ENCODE measurements at places on chromosomes 1 and 21.

GRCh38 chr1:41333146-41333784 lies 28.0 kb upstream of the FOXO6 start:
- no peak for DNase-seq

DNA sequence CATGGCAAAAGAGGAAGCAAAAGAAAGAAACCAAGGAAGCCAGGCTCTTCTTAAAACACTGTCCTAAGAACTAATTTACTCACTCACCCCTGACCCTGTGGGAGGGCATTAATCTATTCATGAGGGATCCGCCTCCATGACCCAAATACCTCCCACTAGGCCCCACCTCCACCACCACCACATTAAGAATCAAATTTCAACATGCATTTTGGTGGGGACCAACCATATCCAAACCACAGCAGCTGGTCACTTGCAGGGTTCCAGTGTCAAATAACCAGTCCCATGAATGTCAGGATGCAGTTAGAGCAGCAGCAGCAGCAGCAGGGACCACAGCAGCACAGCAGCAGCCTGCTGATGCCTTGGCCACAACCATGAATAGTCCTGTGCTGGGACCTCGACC lies 83.8 kb downstream of the ZC3H11B start:
- DNase-seq: no peak

- no peak for DNase-seq
These were observed 83.4 kb downstream of the IGSF21 start for GRCh38 chr1:18191037-18191436.

GRCh38 chr1:114126261-114127095 lies 27.2 kb downstream of the SYT6 start:
- no peak for DNase-seq

DNA sequence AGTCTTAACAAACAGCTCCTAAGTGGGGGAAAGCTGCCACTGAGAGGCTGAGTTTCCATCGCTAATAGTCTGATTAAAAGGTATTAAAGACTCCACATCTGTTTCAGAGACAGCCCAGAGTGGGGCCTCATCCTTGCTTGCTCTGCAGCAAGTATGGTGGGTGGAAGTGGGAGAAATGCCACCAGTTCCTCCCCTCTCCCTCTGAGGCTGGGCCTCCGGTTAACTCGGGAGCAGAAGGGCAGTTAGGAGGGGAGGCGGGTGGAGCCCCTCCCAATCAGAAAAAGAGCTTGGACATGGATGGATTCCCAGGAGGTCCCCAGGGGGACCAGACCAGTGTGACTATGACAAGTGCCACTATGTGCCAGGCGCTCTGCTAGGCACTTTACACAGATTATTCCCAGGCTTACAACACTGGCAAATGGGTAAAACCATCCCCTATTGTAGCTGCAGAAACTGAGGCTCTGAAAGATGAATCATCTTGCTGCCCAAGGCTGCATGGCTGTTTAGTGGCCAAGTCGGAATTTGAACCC lies 11.4 kb upstream of the ASCL5 start:
- DNase-seq: no peak

GRCh38 chr1:147635342-147635741 lies 35.0 kb downstream of the ACP6 start:
- no peak for DNase-seq

DNA sequence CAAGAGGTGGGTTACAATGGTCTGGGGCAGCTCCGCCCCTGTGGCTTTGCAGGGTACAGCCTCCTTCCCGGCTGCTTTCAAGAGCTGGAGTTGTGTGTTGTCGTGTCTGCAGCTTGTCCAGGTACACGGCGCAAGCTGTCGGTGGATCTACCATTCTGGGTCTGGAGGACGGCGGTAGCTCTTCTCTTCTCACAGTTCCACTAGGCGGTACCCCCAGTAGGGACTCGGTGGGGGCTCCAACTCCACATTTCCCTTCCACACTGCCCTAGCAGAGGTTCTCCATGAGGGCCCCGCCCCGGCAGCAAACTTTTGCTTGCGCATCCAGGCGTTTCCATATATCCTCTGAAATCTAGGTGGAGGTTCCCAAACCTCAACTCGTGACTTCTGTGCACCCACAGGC lies 12.3 kb upstream of the CDCP2 start:
- no peak for DNase-seq

GRCh38 chr1:56265216-56265615 lies 314.1 kb downstream of the PLPP3 start:
- DNase-seq: no peak

- DNase-seq: no peak
These were observed 484.3 kb downstream of the LMO4 start for GRCh38 chr1:87812871-87813577.

DNA sequence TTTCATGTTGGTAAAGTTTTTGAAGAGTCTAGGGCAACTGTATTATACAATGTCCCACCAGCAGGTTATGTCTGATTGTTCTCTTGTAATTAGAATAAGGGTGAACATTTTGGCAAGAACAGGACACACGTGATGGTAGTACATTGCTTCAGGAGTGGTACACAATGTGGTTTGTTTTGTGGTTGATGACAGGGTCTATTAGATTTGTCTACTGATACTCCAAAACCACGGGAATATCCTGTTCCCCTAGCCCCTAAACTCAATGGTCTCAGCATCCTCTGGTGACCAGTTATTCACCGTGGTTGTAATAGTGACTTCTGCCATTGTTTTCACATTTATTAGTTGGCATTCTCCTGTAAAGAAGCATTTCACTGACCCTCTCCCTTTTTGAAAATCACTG lies 22.1 kb upstream of the ACTA1 start:
- DNase-seq: no peak

- no peak for DNase-seq
These were observed 45.7 kb downstream of the DISP3 start for GRCh38 chr1:11524465-11525150.
